ENCODE measurements at places on chromosomes 16 and 17.

- no peak for DNase-seq
These were observed 152.6 kb downstream of the IRF8 start for GRCh38 chr16:86051368-86052114.

- no peak for DNase-seq
These were observed 39.0 kb downstream of the CA4 start for GRCh38 chr17:60188759-60189158.

DNA sequence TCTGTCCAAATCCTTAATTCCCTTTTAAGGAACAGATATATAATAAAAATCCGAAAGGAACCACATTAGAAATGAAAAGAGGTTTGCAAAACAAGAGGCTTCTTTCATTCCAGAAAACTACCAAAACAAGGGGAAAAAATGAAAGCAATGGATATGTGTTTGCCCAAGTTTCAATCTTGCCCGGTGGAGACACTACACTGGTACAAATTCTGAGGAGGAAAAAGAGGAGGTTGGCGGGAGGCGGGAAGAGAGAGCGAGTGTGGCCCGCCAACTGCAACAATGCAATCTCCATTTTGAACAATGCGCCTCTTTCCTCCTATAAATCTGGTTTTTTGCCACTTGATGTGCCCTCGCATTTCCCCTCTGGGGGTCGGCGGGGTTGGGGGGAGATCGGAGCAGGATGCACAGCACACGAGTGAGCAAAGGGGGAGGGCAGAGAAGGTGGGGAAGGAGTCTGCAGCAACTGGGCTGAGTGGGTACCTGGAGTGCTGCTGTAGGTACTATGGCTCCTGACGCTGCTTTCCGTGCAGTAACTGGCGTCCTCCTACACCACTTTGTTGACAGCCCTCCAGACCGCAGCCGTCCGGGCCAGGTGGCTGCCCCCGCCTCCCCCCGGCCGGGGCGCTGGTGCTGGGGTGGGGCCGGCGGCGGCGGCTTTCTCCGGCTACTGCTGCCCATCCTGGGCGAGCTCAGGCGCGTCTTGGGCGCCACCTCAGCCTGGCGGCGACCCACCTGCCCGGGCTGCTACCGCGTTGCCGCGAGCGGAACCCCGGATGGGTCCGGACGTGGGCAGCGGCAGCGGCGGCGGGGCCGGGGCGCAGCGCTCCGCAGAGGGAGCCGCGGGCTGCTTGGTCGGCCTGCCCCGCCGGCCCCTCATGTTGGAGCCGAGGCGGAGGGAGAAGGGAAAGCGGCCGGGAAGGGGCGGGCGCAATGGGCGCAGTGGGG, 93.8 kb upstream of the PLEKHM1 start:
- no peak for DNase-seq

- no peak for DNase-seq
These were observed 25.2 kb downstream of the PLD6 start for GRCh38 chr17:17180741-17181525.

DNA sequence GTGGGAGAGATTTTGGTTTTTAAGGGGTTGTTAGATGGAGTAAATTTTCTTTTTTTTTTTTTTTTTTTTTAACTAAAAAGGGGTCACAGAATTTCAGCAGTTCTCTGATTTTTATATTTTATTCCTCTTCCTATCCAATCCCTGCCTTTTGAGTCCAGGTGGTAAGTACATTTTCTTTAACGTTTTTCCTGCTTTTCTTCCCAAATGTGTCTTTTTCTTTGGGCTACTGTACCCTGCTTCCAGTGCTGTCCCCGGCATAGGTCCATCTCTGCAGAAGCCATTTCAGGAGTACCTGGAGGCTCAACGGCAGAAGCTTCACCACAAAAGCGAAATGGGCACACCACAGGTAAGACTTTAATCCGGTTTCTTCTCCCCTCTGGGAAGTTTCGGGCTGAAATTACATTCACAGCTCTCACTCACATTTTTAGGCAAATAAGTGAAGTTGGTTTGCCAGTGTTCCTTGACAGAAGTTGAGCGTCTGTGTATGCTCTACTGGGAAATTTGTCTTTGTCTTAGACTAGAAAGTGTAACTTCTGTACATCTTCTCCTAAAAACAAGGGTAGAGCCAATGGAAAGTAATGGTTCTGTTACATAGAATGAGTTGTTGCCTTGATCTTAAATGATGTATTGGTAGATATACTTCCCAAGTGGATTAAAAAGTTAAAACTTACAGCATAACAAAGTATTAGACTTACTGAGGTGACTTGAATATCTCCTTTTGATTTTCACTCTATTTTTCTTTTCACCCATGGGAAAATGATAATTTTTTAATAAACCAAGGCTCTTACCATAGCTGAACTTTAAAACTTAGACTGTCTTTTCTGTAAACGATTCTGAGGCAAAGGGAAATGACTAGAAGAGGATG, 54.5 kb downstream of the TUBD1 start:
- no peak for DNase-seq

DNA sequence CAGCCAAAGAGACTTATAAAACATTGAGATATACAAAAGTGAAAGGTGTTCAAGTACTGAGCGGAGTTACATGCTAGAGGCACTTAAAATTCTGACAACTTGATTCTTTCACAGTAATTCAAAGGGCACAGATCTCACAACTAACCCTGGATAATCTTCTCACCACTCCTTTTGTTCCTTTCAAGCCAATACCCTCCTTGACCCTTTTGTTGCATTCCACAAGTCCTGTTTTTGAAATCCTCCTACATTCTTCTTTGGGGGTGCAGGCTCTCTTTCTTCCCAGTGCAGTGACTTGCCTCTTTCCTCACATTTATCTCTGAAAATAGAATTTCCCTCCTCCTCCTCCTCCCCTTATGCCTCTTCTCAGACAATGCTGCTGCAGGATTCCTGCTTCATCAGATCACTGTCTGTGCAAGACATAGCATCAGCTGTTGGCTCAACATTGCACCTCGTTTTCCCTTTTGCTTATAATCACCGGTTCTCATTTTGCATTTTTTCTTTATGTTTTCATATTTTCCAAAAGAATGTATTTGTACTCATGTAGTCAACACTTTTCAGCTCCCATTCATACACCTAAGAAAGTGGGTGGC, 199.3 kb downstream of the CDH8 start:
- DNase-seq, result peak; percentile 11

GRCh38 chr17:28492352-28493310, 13.5 kb upstream of the FOXN1 start:
- no peak for DNase-seq

DNA sequence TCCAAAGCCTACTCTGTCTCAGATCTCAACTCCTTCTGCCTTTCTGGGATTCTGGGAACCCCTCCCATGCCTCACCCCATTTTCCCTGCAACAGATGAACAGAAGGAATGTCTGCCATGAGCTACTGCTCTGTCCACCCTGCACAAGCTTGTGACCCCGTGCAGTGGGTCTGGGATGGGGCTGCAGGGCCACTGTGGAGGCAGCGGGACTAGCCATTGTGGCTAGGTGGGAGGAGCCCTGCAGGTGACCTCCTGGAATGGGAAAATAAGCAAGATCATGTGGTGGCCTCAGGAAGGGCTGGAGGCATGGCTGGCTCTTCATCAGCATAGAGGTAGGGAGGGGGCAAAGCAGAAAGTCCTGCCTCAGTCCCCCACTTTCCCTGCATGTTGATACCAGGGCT, 13.7 kb downstream of the PDP2 start:
- no peak for DNase-seq

DNA sequence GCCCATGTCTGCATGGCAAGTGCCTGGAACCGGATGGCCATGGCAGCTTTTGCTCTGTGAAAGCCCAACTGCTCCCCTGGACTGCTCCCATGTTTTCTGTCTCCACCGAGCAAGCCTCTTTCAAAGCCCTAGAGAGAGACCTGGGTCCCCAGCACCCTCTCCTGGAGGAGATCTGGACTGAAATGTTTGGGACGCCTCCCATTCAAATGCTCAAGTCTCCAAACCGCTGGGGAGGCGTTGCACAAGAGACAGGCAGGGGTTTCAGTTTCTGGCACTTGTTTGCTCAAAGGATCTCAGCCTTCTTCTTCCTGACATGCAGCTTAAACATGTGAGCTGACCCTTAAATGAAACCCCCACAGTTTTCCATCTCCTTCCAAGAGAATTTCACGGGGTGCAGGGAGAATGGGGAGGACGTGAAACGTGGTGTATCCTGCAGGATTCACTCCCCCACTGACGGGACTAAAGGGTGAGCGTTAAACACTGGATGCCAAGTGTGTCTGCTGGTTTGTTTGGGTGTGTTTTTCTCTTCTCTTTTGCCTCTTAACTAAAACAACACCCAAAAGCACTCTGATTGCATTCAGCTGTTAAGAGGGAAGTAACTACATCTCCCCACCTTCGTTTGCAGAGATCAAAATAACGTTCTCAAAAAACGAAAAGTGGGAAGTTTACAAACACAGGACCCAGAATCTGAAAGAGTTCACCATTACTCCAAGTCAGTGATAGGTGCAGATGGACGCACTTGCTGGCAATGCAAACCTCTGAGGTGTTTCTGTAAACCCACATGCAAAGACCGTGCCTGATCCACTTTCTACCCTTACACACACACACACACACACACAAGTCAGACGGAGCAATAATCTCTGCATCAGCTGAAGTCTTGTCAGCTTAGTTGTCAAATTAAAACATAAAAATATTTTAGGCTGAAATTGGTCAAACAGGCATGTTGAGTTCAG, 256.9 kb downstream of the C16orf95 start:
- DNase-seq, result no peak

GRCh38 chr17:49783071-49783715, 5.3 kb upstream of the KAT7 start:
- DNase-seq, result no peak

DNA sequence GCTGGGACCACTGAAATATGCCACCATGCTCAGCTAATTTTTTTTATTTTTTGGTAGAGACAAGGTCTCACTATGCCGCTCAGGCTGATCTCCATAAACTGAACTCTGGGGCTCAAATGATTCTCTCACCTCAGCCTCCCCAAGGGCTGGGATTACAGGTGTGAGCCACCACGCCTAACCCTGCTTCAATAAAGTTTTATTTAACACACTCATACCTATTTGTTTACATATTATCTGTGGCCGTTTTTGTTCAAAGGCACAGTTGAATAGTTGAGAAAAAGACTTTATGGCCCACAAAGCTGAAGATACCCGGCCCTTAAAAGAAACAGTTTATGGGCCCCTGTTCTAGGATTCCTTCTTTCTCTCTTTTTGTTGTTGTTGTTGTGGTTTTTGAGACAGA, 419.8 kb downstream of the SLC39A11 start:
- DNase-seq, result no peak

DNA sequence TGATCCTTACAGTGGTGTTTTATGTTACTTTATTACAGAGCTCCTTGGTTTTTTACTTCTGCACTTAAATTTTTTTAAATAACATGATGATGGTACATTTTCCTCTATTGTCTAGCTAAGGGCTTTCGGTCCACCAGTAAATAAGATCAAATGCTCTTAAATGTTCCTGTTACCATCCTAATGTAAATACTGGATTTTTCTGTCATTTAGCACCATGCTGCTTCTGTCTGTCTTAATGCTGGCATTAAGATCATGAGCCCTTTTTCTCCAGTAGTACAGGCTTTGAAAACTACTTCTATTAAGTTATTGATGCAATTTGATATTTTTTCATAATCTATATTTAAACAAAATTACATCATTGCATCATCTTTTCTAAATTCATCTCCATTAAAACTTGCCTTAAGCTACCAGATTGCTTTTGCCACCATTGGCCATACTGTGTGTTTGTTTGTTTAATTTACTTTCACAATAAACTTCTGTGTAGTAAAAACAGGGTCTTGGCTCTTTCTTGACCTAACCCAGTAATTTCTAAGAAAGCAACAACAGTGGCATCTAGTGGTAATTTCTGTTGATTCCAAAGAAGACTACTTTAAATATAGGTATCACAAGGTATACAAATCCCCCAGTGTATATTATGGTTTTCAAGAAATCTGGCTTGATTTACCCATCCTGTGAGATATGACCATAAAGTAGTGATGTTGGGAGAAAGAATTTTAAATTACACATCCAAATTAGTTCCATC, 9.0 kb upstream of the PHAF1 start:
- no peak for DNase-seq

GRCh38 chr16:16945207-16945606, 525.6 kb downstream of the XYLT1 start:
- DNase-seq, result no peak

GRCh38 chr16:55900616-55901393, 25.6 kb upstream of the CES5A start:
- no peak for DNase-seq

- no peak for DNase-seq
These were observed 1.4 kb downstream of the COTL1 start for GRCh38 chr16:84616515-84616914.

GRCh38 chr17:58265271-58265670, 15.5 kb downstream of the MPO start:
- DNase-seq, result no peak

DNA sequence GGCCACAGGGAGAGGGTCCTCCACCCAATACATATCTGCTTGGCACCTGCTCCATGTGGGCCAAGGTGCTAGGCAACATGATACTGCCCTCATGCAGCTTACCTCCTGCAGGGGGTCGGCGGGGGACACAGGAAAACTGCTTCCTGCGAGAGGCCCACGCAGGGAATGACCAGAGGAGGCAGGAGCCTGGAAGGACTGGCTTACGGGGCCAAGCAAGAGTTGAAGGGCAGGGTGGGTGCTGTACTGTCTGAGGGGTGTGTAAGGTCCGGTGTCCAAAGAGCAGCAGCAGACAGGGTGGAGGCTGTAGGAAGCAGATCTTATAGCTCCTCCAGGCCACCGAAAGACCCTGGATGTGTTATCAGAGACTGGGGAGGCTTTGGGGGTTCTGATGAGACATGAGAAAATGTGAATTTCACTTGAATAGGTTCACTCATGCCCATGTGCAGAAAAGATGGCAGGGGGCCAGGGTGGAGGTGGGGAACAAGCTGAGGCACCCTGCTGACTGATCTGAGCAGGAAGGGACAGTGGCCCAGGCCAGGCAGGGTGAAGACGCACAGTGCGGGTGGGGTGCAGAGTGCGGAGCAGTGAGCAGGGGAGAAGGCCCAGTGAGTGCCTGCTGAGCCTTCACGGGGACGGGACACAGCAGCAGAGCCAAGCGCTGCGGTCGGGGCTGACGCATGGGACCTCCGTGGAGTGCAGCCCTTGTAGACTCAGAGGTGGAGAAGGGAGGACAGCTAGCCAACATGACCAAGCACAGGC, 8.3 kb downstream of the FLCN start:
- DNase-seq, result no peak

DNA sequence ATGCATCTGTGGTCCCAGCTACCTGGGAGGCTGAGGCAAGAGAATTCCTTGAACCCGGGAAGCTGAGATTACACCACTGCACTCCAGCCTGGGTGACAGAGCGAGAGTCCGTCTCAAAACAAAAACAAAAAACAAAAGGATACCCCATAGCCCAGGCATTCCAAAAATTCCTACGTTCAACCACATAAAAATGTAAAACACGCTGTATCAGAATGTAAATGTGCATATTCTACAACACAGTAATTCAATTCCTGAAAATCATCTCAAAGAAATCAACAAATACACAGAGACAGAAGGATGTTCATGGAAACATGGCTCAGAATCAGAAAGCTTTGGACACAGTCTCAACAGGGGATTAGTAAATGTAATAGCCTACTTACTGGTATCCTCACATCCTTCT, 33.0 kb downstream of the COG7 start:
- no peak for DNase-seq
